ENCODE measurements at places on chromosomes 2 and 18. TPM values are rescaled to one million over a fixed set of nuclear protein-coding genes. Genes with fewer than 3 reads are reported as not detected.

The SLC25A12 gene
- polyA plus RNA-seq = 19.8 TPM

The QPCT gene
- polyA plus RNA-seq = 0.99 TPM

The CHAC2 gene
- polyA plus RNA-seq = 4.3 TPM

The COBLL1 gene
- polyA plus RNA-seq = 0.04 TPM

The SPEG gene
- polyA plus RNA-seq = not detected

The SKA1 gene
- polyA plus RNA-seq = 1.2 TPM

The GNLY gene
- polyA plus RNA-seq = 19,340 TPM

The CYTIP gene
- polyA plus RNA-seq = 111 TPM

The ERFE gene
- 4.6 TPM for polyA plus RNA-seq

The SPC25 gene
- 0.39 TPM for polyA plus RNA-seq

The COLEC12 gene
- not detected for polyA plus RNA-seq

The CAPG gene
- polyA plus RNA-seq = 97.5 TPM

The CLEC4F gene
- not detected for polyA plus RNA-seq

The LRRC30 gene
- not detected for polyA plus RNA-seq

The TCF23 gene
- polyA plus RNA-seq = not detected

The PKDCC gene
- polyA plus RNA-seq = not detected

- DNase-seq = no peak
Observed at GRCh38 chr2:207223051-207223450, 57.3 kb upstream of the KLF7 start.

DNA sequence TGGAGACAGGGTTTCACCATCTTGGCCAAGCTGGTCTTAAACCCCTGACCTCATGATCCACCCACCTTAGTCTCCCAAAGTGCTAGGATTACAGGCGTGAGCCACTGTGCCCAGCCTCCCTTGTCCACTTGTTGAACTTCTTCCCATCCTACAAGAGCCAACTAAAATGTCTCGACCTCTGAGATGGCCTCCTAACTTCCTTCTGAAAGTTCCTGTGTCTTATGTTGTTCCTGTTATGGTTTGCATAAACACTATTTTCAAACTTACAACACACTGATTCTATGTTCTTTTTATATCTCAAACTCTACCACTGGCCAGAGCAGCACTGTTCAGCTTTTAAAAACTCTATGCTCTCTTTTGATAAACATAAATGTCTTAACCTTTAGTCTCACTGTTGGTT, 63.3 kb upstream of the UGP2 start:
- DNase-seq = no peak

GRCh38 chr2:212005085-212005671, 533.4 kb downstream of the ERBB4 start:
- DNase-seq = no peak

GRCh38 chr2:196170606-196171247, 651 bp downstream of the STK17B start:
- DNase-seq = peak; percentile 50

DNA sequence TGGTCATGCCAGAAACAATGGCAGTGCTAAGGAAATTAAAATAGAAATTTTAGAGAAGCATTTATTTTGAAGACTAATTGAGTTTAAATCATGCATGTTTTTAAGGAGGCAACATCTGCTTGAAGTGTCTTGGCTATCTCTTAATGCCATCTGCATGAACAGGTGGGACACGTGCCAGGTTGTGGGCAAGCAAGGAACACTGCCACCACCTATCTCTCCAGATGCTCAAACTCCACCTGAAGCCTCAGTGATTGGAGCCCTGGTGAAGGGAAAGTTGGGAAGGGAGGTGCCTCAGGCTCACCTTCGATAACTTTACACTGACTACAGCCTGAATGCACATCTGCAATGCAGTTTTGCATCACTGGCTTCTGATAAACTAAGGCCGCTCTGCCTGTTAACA, 91.5 kb downstream of the TPGS2 start:
- DNase-seq = no peak

DNA sequence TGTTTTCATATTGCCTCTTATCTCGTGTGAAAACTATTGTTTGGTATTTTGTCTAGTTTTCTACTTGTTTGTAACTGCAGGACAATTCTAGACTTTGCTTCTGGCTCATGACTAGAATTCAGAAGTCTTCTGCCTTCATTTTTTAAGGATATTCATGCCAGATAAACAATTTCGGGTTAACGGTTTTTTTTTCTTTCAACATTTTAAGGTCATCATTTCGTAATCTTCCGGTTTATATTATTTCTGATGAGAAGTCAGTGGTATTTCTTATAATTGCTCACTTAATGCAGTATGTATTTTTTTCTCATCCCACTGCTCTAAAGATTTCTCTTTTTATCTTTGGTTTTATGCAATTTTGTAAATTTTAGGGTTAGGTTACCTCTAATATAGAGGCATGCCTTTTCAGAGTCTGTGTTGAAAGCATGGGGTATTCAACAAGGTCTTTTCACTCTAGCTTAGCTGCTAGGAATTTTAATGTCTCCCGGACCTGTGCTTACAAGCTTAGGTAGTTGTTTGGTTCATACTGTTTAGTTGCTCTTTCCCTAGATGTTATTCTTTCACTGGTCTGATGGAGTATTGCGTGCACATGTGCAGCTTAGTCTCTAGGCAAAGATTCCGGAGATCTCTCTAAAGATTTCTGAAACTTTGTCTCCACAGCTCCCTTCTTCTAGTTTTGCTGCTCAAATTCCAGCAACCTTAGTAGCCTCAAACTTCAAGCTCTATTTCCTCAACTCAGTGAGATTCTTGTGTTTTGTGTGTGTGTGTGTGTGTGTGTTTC, 198.1 kb downstream of the MCFD2 start:
- DNase-seq = no peak

DNA sequence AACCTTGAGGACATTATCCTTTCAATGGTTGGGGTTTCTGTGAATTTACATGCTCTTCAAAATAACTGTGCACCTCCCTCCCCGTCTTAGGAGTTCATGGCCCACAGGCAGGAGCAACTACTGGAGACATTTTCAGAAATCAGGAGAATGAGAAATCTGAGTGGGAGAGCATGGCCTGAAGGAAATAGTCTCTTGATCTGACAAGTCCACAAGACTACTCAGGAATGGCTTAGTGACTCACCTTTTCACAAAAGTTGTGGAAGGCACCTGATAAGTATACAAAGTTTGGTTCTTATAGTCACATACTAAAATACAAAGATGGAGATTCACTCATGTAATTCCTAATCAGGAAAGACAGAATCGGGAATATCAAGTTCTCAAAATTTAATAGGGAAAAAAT, 83.6 kb upstream of the NCKAP5 start:
- no peak for DNase-seq

GRCh38 chr2:53202063-53202462, 565.5 kb upstream of the CHAC2 start:
- DNase-seq = no peak

DNA sequence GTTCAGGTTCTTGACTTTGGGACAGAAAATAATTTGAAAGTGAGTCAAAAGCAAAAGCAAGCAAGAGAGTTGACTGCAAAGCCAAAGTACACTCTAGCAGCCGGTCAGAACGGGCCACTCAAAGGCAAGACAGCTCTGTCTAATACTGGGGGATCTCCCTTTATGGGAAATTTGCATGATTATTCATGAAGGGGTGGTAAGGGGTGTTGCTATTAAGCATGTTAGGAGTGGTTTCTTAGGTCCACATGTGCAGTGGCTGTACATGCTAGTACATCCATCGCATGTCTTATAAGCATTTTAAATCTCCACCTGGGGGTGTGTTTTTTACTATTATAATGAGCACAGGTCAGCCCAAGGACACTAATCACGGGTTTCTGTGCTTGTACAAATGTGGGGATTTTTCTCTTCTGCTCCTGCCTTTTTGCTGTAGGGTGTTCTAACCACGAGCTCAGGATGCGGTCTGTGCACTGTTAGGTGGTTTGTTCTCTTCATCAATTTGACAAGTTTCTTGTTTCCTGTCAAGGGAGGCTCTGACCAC, 60.2 kb upstream of the SPP2 start:
- peak; percentile 85 for DNase-seq

- no peak for DNase-seq
Observed at GRCh38 chr2:155309483-155309882, 611.0 kb downstream of the KCNJ3 start.

DNA sequence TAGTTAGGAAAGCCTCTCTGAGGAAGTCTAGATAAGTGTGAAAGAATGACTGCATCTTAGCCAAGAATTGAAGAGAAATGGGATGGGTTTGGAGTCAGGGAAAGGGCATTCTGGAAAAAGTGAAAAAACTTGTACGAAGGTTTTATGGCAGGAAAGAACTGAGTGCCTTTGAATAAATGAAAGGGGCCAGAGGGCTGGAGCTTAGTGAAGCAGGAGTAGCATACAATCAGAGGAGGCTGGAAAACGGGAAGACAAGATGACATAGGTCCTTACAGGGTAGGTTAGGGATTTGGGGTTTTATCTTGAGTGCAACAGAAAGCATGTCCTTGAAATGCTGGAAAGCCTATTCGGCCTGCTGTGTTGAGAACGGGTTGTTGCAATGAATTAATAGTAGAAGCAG, 152.6 kb upstream of the RND3 start:
- DNase-seq = no peak

- DNase-seq = no peak
Observed at GRCh38 chr2:231988179-231988866, 26.8 kb downstream of the DIS3L2 start.

- no peak for DNase-seq
Observed at GRCh38 chr18:57249179-57249578, 102.3 kb downstream of the BOD1L2 start.

DNA sequence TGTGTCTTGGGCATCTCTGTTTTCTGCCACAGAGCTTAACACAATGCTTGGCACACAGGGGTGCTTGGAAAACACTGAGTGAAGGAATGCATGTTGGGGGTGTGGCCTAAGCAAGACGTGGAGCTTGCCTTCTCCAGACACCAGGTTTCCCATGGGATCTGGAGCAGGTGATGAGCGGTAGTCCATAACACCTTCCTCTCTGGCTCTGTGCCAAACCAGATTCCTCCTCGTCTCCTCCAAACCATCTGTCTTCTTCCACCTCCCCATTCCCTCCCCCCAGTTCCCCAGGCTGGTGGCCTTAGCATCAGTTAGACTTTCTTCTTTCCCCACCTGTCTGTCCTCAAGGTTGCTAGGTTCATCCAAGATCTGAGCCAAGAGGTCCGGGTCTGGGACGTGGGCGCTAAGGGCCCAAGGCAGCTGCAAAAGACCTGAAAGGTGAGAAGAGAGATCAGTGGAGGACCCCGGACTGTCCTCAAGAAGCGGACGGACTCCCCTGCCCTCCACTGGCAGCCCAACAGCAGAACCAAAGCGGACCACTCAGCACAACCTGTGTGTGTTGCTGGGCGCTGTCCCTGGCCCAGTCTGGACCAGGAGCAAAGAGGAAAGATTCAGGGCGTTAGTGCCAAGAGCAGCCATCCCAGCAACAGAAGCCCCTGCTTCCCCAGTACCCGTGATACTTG, 1.2 kb upstream of the ITM2C start:
- DNase-seq = no peak

DNA sequence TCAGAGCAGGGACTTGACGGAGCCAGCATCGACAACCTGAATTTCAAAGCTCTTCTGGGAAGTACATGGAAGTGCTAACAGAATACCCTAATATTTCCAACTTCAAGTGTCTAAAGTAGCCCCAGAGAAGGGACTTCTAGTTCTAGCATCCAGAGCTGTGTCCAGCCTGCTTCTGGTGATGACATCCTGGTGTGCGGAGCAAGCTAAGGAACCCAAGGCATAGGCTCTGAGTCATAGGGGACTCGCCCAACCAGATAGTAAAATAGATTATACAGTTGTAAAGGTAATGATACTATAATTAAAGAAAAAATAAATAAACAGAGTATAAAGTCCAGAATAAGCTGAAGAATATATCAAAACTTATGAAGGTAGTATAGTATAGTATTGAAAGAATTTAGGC, 108.1 kb upstream of the SERPINE2 start:
- no peak for DNase-seq

GRCh38 chr2:54497763-54498680, 41.9 kb downstream of the SPTBN1 start:
- DNase-seq = no peak

GRCh38 chr18:48391868-48392267, 17.3 kb downstream of the ZBTB7C start:
- no peak for DNase-seq

DNA sequence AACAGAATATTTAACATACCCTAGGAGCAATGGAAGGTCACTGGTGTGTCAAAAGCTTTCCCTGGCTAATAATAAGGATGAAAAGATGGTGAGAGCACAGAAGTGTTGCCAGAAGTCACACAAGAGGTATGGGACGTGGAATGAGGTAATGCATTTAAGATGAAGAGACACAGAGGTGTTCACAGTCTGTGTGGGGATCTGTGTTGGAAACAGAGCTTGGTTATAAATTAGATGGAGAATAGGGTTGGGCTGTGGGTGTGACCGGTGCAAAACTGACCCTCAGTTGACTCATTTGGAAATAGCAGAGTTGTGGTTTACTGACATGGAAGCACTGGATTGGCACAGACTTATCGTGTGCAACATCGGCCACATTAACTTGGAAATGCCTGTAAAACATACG, 372.5 kb downstream of the SATB2 start:
- DNase-seq = no peak

DNA sequence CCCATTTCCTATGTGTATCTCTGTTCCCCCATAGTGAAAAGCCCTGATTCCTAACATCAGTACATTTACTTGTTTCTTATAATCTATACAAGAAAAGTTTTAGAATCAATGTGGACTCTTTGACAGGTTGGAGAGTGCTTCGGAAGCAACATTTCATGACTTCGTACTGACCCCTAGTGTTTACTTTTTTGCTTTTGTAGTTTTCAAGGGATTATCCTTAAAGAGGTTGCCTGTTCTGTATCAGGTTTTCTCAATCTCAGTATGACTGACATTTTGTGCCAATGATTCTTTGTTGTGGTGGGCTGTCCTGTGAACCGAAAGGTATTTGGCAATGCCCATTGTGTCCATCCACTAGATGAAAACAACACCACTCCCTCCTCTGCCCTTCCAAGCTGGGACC, 43.3 kb upstream of the SERPINB2 start:
- peak; percentile 7 for DNase-seq

DNA sequence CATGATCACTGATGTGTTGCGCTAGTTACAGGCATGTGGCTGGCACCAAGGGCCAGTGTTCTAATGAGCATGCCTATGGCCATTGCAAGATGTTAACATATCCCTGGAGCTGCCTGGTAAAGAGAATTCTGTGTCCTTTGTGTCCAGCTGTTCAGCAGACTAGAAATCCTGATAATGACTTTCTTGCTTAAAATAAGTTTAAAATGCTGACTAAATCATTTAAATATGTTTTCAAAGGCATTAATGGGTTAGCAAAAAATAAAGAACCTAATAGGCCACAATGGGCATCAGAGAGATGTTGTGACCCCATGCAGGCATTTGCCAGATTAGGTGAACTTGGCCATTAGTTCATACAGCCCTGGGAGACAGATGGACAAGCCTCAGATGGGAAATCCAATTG, 67.5 kb downstream of the GPR39 start:
- no peak for DNase-seq

DNA sequence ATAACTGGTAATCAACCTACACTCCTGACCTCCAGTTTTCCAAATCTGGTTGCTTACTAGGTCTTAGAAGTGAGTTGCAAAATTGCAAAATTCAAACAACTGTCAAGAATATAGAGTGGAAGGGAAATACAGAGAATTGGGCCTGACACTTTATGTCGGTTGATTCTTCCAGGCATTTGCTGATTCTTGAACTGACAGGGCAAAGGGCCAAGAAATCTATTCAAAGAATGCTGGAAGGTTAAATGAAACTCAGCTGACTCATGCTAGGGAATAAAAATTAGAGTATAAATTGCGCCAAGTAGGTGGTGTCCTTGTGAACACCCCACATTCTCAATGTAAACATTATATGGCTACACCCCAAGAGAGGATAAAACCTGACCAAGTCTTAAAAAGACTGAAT, 21.5 kb upstream of the ZSCAN30 start:
- no peak for DNase-seq

All from immature natural killer cell (primary cell).